Hypothalamus (tissue), 51 donors: ENCODE measurements at places on chromosomes 11 and 22.

- DNase-seq: no peak
These were observed 180.5 kb downstream of the IGLL1 start for GRCh38 chr22:23399367-23400285.

- DNase-seq: no peak
These were observed 2.6 kb downstream of the NAP1L4 start for GRCh38 chr11:2989551-2989950.

GRCh38 chr22:21941921-21942320, 10.7 kb downstream of the PPM1F start:
- DNase-seq: no peak

DNA sequence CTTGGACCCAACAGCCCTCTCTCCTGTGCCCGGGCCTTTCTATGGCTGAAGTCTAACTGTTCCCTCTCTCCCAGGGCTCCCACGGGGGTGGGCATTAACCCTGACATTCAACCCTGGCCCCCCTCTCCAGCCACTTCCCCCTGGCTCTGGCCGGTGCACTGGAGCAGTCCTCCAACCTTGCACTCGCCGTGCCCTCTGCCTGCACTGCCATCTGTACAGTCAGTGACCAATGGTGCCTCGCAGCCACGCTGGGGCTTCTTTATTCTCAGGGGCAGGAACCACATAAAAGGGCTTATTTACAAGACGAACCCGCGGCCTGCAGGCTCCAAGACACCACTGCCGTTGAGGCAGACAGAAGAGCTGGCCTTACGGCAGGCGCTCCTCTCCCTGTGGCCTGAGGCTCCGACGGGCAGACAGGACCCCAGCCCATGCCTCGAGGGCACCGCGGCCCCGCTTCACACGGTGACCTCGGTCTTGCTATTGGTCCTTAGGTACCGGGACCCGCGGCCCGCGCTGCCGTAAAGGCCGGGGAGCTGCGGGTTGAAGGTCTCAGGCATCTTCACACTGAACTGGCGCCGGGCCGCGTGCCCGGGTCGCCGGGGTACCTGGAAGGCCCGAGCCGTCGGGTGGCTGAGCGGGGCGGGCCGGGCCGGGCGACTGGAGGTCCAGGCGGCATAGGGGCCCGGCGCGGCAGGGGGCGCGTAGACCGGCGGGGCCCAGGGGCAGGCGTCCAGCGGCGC, 5.4 kb downstream of the SHISA8 start:
- no peak for DNase-seq

DNA sequence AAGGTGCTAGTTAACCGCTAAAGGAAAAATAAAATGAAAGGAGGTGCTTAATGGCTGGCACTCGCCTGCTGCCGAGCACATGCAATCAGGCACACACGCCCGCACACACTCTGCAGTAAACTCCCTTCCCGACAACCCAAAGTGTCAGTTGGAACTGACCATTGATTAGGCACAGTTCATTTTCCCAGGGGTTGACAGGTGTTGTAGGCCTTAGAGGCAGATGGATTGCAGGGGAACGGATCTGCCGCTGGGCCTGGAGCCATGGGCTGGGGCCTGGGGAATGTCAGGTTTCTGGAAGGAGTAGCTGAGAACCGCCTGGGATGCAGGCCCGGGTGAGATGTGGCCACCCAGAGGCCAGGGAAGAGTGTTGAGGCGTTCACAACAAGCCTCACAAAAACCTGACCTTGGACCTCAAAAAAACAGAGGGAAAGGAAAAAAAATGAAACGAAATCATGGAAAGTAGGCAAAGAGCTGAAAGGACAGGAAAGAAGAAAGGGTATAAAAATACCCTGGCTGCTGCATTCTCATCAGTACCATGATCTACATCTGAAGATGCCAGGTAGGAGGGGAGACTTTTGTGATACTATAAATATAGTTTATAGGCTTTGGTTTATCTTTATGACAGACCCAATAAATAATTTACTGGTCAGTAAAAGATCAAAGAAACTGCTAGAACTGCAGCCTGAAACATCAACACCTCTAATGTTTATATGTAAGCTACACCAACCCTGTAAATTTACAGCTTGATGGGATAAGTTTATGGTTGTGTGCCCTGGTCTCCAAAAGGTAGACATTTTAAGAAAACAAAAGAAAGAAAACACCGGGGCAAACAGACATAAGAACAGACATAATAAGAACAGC, 313.4 kb downstream of the BUD13 start:
- DNase-seq: no peak

DNA sequence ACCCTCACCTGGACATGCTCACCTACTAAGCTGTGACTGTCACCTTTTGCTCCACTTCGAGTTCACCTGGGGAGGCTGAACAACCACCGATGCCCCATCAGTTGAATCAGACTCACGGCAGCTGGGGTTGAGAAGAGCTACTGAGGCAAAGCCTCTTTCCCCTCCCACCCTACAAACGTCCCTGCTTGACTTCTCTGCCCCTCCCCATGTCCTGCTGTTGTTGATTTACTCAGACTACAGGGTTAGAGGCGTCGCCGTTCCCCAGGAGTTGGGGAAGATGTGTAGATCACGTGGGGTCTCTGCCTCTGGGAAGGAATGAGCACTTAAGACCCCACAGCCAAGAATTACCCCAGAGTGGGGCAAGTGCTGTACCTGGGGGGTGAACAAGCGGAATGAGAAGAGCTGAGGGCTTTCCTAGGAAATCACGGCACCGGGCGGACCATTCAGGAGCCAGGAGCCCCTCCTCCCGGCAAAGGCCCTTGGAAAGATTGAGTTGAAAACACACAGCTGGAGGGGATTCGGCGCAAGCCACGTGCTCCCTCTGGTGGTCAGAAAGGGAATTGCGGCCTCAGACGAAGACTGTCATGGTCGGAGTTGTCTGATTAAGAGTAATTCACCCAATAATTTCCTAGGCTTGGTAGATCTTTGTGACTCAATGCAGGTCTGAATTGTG, 7.0 kb downstream of the FXYD2 start:
- peak; percentile 80 for DNase-seq

DNA sequence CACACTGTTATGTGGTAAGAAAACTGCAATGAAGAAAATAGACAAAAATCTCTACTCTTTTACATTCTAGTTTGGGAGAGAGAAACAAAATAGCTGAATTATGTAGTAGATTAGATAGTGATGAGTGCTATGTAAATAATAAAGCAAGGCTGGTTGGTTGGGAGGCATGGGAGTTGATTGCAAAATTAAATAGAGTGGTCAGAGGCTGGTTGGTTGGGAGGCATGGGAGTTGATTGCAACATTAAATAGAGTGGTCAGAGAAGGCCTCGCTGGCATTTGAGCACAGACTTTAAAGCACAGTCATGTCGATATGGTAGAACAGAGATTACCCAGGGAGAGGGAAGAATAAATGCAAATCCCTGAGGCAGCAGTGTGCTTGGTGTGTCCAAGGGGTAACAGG, 22.4 kb downstream of the SIK2 start:
- DNase-seq: no peak

DNA sequence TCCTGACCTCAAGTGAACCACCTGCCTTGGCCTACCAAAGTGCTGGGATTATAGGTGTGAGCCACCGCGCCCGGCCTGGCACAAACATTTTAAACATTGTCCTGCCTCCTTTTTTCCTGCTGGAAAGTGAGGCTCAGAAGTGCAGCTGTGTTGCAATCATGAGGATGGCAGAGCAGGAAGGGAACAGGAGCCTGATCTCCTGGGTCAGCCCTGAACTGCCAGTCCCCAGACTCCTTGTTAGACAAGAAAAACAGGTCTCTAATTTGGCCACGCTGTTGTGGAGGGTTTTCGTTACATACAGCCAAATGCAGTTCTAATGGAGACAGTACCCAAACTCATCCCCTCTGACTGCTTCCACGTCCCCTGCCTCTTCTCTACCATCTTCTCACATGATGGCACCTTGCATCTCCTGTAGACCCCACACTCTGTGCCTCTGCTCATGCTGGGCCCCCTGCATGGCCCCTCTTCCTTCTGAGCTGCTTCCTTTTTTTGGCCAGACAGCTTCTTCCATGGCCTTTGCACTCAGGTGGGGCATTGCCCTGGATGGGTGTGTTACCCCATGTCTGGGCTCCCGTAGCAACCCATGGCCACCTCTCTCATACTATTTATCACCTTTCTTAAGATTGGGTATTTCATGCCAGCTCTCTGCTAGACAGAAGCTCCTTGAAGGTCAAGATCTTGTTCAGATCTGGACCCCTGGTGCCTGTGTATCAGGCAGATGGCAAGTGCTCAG, 227.1 kb downstream of the CEP164 start:
- no peak for DNase-seq

- DNase-seq: peak; percentile 15
These were observed 6.8 kb downstream of the TBC1D22A start for GRCh38 chr22:46769191-46769675.
